Epithelial cell of alveolus of lung (primary cell): ENCODE measurements at places on chromosomes 5 and 9. TPM values are rescaled to one million over a fixed set of nuclear protein-coding genes. Genes with fewer than 3 reads are reported as not detected.

The PCDHGC3 gene
- total RNA-seq = 51.5 and 161 TPM in 2 replicates

The DNM1 gene
- total RNA-seq = 8.7 and 23.2 TPM in 2 replicates

The PCDHB8 gene
- total RNA-seq = not detected in 2 replicates

The SLC46A2 gene
- total RNA-seq = not detected in 2 replicates

The PCDHGA2 gene
- 0.39 and 3.8 TPM in 2 replicates for total RNA-seq

The PCDHB11 gene
- total RNA-seq = 0.13 and 1.7 TPM in 2 replicates

The FXN gene
- 7.1 and 18.0 TPM in 2 replicates for total RNA-seq

The CRHBP gene
- not detected in 2 replicates for total RNA-seq

The PCDHA1 gene
- total RNA-seq = not detected in 2 replicates

The SVEP1 gene
- total RNA-seq = 3.2 and 14.1 TPM in 2 replicates

The RNF183 gene
- total RNA-seq = not detected in 2 replicates

The NCBP1 gene
- 20.8 and 26.8 TPM in 2 replicates for total RNA-seq

The TPPP gene
- total RNA-seq = 0.24 TPM in 1 of 2 replicates, not detected in the other

The GFRA3 gene
- not detected in 2 replicates for total RNA-seq

The SLC28A3 gene
- 0.13 TPM in 1 of 2 replicates, not detected in the other for total RNA-seq

The IFNA2 gene
- not detected in 2 replicates for total RNA-seq

The MOB3B gene
- total RNA-seq = 1.0 and 3.8 TPM in 2 replicates

The SPATA31D4 gene
- total RNA-seq = not detected in 2 replicates

The SLC6A19 gene
- not detected in 2 replicates for total RNA-seq

The PRKACG gene
- not detected in 2 replicates for total RNA-seq

The CDKN2A gene
- 0.64 and 8.3 TPM in 2 replicates for total RNA-seq

The FOXD4L3 gene
- not detected in 2 replicates for total RNA-seq

The SLC22A4 gene
- 0.08 and 3.4 TPM in 2 replicates for total RNA-seq

The ITK gene
- total RNA-seq = not detected in 2 replicates

The PCDHA6 gene
- not detected in 2 replicates for total RNA-seq

The GRIN1 gene
- not detected in 2 replicates for total RNA-seq

The CDO1 gene
- total RNA-seq = 7.1 and 13.0 TPM in 2 replicates

The BTNL8 gene
- not detected in 2 replicates for total RNA-seq

The MYMK gene
- total RNA-seq = 1.0 TPM in 1 of 2 replicates, not detected in the other

The AK8 gene
- 0.13 and 0.88 TPM in 2 replicates for total RNA-seq

The NSG2 gene
- total RNA-seq = not detected in 2 replicates

The TRAF2 gene
- 8.5 and 11.9 TPM in 2 replicates for total RNA-seq

The LCNL1 gene
- total RNA-seq = 1.9 TPM in 1 of 2 replicates, not detected in the other
